ENCODE measurements at places on chromosomes 4 and X.

- no peak for DNase-seq
Measured at GRCh38 chr4:4820261-4820660, 39.2 kb upstream of the MSX1 start.

DNA sequence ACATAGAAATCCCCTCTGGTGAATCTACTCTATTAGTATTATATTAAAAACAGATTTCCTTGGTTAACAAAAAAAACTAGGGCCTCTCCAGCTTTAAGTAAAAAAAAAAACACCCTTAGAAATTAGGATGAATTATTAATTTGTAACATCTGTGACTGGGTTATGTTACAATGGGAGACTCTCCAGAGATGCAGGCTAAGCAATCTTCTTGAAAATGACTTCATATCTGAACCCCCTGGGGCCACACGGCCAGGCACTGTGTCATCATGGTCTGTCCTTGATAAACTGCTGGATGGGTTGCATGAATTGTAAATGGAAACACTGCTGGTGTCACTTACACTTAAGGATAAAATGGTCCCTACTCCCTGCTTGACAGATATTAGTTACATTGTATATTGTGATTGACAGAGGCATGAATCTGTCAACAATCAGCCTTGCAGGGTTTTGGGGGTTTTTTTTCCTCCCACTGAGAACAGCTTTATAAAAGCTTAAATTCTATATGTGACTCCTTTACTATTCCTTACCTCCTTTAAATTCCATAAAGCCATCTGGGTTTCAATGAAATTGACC is 49.1 kb downstream of the PRKG2 start:
- DNase-seq = no peak

DNA sequence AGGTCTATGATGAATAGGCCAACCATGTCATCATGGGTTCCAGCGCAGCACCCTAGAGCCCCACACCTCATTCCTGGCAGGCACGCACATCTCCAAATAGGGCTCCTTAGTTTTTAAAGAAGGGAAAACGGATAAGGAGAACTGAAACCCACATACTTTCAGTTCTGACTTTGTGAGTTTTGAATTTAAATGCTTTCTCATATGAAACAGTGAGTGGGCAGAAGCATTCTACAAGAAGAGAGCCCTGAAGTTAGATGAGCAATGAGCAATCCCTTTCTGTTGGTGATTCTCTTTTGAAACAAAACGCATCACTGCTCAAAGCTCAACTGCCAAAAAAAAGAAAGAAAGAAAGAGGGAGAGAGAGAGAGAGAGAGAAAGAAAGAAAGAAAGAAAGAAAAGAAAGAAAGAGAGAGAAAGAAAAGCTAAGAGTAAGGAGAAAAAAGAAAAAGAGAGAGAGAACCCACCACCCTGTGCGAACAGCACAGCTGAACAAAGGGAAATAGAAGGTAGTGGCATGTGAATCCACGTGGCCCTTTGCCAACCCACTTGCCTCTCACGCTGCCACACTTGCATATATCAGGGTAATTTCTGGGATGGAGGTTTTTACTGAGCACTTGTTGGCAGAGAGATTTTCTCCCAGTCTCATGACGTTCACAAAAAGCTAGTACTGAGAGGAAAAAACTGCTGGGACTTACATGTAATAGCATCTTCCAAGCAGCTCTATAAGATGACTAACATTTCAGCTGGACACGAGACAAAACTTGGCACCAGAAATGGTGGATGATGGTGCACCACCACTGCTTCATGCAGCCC is 31.0 kb downstream of the TMSB4X start:
- no peak for DNase-seq

DNA sequence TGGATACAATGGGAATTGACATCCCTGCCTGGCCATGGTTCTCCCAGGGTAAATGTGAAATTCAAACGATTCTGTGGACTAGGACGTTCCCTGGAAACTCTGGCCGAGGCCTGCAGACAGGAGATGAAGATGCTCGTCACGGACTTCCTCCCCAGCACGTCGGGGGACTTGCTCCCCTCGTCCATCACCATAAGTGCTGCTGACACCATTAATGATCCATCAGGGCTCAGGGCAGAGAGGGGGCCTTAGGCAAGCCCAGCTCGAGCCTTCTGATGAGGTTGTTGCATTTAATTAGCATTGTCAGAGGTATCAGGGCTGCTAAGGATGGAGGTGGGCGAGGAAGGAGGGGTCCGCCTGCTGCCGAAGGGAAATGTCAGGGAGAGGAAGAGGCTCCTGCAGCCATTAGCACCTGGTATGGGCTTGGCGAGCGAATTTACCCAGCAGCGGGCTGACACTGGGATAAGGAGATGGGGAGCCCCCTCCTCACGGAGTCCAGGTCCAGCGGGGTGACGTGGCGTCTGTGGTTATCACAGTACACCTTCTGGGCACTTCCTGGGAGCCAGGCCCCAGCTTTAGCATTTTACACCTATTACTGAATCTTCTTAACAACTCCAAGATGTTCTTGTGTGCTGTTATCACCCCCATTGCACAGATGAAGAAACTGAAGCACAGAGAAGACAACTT is 83.1 kb downstream of the PPP2R2C start:
- DNase-seq = no peak

DNA sequence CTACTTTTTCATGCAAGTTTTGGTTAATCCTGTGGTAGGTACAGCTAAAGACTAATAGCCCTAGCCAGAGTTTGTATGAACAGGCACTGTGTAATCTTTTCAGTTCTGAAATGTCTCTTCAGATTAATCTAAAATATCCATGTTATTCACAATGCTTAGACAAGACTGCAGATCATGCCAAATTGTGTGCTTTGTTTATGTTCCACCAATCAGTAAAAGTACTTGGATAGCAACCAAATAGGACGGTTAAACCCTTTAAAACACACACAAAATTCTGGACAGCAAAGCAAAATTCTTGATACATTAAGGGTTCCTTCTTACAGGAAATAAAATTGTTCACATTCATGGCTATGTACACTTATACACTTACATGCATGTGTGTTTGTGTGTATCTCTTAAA is 139.1 kb downstream of the KLHL13 start:
- no peak for DNase-seq
